Brain pericyte (primary cell): ENCODE measurements at places on chromosomes 5 and 9.

DNA sequence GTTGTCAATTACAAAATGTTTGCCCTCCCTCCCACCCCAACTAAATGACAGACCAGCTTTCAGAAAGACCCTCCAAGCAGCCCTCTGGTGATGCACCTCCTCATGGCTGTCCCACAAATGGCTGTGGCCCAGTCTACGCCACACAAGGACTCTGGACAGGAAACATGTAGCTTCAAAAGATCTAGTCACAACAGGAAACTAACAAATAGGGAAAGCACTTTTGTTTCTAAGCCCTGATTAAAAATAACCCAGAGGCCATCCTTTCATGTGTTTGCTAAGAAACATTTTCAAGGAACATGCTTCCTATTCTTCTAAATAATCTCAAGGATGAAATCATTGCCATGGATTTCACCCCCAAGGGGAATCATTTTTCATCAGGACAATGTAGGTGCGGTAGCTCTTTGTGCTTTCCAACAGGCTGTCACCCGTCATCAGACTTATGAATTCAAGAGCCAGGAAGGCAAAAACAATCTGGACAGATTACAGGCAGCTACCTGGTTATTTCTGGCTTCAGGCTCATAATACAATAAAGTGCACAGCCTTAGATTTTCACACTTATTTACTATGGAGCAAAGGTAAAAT lies 20.1 kb downstream of the PCSK1 start:
- no peak for DNase-seq

- DNase-seq: no peak
These were observed 24.2 kb downstream of the BASP1 start for GRCh38 chr5:17241635-17242034.

DNA sequence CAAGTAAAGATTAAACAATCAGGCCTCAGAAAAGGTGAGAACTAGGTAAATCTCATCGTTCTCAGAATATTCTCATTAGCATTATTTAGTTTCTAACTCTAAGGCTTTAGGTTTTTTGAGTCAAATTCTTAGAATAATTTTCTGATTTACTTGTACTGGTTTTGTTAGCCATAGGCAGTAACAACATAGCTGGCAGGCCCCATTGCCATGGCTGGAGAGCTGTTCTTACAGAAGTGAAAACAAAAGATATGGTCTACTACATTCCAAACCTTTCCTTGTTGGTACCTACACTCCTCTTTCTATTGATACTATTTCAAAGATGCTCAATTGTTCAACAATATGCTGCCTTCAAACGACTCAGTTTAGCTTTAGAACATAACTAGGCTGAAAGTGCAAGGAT lies 27.3 kb downstream of the IFNW1 start:
- DNase-seq: no peak

- no peak for DNase-seq
These were observed 289.6 kb upstream of the ADAMTSL1 start for GRCh38 chr9:18184401-18184800.

- no peak for DNase-seq
These were observed 411.2 kb upstream of the IRX4 start for GRCh38 chr5:2293906-2294305.

GRCh38 chr5:14948383-14948782 lies 76.8 kb upstream of the ANKH start:
- no peak for DNase-seq

- no peak for DNase-seq
These were observed 201.2 kb downstream of the EBF1 start for GRCh38 chr5:158898185-158899177.

DNA sequence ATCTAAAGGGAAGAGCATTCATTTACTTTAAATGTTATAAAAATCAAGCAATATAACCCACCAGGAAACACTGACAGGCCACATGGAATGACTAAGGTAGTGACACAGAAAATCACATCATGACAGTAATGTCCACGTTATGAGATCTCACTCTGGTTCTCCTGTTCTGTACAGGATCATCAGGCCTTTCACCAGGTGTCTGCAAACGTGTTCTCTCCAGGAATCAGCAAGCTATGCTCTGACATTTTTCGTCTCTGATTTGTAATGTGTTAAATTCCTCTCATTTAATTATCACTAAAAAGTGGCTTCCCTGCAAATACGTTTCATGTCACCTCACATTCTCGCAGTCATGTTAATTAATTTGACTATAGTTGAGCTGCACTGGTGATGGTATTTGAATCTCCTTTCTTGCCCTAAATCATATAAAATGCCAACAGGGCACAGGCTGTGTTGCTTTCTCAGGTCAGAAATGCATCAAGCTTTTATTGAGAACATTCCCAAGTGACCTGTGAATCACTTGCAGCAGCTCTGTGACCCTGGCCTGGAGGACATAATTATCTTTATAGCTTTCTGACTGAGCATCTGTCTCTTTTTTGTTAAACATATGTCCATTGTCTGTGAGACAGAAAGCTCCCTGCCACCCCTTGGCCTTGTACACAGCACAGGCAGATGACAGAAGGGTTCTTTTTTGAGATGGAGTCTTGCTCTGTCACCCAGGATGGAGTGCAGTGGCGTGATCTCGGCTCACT lies 196.2 kb downstream of the DIRAS2 start:
- DNase-seq: no peak

GRCh38 chr5:1381370-1382247 lies 36.7 kb upstream of the CLPTM1L start:
- DNase-seq: no peak

DNA sequence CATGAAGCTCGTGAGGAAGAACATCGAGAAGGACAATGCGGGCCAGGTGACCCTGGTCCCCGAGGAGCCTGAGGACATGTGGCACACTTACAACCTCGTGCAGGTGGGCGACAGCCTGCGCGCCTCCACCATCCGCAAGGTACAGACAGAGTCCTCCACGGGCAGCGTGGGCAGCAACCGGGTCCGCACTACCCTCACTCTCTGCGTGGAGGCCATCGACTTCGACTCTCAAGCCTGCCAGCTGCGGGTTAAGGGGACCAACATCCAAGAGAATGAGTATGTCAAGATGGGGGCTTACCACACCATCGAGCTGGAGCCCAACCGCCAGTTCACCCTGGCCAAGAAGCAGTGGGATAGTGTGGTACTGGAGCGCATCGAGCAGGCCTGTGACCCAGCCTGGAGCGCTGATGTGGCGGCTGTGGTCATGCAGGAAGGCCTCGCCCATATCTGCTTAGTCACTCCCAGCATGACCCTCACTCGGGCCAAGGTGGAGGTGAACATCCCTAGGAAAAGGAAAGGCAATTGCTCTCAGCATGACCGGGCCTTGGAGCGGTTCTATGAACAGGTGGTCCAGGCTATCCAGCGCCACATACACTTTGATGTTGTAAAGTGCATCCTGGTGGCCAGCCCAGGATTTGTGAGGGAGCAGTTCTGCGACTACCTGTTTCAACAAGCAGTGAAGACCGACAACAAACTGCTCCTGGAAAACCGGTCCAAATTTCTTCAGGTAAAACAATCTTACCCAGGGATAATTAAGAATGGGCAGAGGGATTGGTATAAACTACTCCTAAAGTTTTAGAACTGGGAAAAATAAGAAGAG lies 12.9 kb downstream of the ITGA1 start:
- no peak for DNase-seq

- DNase-seq: no peak
These were observed at the start of gene IRX2 for GRCh38 chr5:2751592-2752021. TSS of gene IRX2 (minus strand) at chr5:2751677. CDS start at chr5:2751413, 264 bp downstream.

- no peak for DNase-seq
These were observed 30.0 kb upstream of the TRIO start for GRCh38 chr5:14112998-14113652.
